Endothelial cell of umbilical vein (primary cell): ENCODE measurements at places on chromosomes 7 and 10.
A peak's percentile ranks its signal among the peaks of the same experiment; 100 is the strongest.

DNA sequence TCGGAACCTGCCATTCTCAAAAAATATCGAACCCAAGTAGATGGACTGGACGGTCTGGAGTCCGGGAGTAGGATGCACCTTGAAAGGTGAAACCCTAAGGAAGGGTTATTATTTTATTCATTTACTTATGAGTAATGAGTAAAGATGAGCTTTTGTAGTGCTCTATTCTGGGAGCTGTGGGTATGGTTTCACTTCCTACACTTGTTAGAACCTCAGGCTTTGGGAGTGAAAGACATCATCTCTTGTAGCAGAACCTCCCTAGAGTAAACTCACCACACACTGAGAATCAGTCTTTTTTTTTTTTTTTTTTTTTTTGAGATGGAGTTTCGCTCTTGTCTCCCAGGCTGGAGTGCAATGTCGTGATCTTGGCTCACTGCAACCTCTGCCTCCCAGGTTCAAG lies 389.4 kb upstream of the AUTS2 start:
- DNase-seq = no peak

DNA sequence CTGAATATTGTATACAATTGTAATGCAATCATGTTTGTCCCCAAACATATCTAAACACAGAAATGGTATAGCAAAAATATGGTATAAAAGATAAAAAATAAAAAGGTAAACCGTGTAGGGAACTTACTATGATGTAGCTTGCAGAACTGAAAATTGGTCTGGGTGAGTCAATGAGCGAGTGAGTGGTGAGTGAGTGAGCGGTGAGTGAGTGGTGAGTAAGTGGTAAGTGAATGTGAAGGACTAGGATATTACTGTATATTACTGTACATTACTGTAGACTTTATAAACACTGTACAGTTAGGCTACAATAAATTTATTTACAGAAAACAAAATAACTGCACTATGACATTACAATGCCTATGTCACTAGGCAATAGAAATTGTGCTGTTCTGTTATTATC lies 1163.2 kb upstream of the SORCS1 start:
- no peak for DNase-seq

DNA sequence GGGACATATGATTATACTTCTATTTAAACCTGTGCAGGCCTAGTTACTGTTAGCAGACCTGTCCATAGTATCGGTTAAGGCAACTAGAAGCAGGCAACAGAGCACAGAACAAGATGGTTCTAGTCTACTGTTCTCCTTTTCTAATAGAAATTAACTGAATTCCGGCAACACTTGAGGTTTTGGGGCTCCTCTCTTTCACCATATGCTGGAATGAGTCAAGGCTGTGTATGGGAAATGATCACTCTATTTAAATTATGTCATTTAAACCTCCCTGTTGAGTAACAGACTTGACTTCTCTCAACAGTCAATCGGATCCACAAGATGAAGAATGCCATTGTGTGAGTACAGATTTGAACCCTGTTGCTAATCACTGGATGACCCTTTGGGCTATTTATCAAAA lies 6.2 kb upstream of the OTUD1 start:
- DNase-seq = no peak

GRCh38 chr7:13731643-13732042 lies 257.8 kb downstream of the ETV1 start:
- no peak for DNase-seq

GRCh38 chr10:59770689-59771088 lies 17.4 kb upstream of the MRLN start:
- no peak for DNase-seq

GRCh38 chr7:79452032-79452494 lies 1.4 kb downstream of the MAGI2 start:
- DNase-seq = peak; percentile 88

DNA sequence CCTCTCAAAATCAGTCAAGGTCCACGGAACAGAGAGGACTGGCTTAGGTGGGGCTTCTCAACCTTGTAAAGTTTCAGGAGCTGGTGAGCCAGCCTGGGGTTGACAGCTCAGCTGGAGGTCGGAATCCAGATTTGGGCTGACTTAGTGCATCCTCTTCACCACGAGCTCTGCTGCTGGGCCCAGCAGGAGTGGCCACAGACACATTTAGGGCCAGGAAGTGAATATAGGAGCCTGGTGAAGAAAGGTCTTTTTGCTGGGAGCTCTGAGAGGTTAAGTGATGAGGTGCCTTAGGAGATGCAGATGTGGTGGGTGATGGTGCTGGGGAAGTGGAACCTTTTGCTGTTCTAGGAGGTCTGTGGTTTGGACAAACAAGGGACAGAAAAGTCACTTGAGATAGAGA lies 39.3 kb upstream of the MMD2 start:
- DNase-seq = no peak

DNA sequence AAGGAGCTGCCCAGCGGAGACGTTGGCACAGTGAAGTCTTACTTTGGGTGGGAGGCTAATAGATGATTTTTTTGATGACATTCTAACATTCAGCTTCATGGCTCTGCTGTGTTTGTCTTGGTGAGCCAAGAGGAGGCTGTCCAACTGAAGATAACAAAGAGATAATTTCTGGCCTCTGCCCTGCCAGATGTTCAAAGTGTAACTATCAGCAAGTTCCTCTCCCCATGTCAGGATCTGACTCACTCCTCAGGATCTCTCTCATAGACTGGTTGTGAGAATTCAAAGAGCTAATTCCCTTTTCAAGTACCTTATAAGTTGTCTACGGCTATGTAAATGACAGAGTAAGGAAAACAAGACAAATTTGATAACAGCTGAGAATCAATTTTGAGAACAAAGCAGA lies 1340.9 kb downstream of the XPNPEP1 start:
- DNase-seq = no peak

DNA sequence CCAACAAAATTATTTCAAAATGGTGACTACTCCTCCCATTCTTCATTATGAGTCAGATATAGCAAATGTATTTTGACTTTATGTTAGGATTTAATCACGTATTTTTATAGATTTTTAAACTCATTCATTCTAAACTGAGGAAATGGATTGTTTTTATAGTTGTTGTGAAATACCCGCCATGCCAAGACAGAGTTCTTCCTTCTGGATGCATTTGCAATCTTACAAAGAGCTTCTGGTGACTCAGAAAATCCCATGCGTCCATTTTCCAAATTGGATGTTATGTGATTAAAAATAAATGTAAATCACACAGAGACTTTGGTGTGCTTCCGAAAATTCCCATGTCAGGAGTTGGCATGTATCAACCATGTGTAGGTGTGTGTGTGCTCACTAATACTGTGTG lies 179.3 kb downstream of the TRIL start:
- DNase-seq = peak; percentile 85

DNA sequence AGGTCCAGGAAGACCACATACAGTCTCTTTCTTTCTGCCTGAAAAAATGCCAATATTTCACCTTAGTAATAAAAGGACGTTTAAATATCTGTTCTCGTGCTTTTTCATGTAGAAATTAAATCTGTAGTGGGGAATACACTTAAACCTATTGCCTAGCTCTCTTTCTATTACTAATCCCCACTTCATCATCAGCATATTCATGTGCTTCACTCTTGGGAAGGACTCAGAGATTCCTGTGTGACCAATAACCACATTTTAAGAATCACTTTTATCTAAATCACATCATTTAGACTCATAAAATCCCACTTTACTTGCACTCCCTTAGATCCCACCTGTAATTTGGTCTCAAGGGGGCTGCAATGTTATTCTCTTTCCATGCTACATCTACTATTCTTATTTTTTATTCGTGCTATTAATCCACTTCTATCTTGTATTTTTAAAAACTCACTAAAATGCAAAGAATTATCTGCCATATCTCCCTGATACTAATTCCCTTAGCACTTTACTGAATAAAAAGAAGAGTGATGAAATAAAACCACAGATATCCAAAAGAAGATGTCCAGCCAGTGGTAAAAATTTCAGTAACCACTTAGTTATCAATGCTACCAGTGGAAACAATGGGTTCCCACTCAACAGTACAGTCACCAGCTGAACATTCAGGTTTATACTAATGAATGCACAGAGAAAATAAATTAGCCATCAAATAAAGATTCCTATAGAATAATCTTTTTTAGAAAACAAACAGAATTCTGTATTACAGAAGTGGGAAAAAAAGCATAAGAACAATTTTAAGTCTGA lies 102.1 kb downstream of the PPP1R17 start:
- DNase-seq = no peak

DNA sequence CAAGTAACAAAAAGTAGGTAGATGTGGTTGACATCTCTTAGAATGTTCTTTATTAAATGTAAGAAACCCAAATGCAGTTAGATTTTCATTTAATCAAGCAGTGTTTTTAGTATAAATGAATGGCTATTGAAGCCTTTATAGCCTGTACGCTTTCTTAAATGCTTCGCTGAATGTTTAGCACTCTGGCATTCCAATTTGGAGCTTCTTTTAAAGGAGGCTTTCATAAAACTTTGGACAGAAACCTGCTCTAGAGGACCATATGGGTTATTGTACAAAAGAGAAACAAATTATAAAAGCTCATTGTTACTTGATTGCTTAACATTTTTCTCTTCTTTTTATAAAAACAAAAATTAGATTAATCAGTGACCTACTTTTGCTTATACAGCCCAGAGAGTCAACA lies 59.5 kb downstream of the KCND2 start:
- DNase-seq = no peak

- DNase-seq = no peak
Measured at GRCh38 chr7:98178321-98178720, 32.9 kb upstream of the BHLHA15 start.

DNA sequence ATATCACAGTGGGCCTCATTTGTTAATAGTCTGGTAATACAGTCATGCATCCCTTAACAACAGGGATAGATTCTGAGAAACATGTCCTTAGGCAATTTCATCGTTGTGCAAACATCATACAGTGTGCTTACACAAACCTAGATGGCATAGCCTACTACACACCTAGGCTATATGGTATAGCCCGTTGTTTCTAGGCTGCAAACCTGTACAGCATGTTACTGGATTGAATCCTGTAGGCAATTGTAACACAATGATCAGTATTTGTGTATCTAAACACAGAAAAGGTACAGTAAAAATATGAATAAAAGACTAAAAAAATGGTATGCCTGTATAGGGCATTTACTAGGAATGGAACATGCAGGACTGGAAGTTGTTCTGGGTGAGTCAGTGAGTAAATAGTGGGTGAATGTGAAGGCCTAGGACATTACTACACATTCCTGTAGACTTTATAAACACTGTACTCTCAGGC lies 12.0 kb upstream of the RHOBTB1 start:
- DNase-seq = peak; percentile 61

- DNase-seq = no peak
Measured at GRCh38 chr7:1700086-1700485, 30.0 kb downstream of the ELFN1 start.

DNA sequence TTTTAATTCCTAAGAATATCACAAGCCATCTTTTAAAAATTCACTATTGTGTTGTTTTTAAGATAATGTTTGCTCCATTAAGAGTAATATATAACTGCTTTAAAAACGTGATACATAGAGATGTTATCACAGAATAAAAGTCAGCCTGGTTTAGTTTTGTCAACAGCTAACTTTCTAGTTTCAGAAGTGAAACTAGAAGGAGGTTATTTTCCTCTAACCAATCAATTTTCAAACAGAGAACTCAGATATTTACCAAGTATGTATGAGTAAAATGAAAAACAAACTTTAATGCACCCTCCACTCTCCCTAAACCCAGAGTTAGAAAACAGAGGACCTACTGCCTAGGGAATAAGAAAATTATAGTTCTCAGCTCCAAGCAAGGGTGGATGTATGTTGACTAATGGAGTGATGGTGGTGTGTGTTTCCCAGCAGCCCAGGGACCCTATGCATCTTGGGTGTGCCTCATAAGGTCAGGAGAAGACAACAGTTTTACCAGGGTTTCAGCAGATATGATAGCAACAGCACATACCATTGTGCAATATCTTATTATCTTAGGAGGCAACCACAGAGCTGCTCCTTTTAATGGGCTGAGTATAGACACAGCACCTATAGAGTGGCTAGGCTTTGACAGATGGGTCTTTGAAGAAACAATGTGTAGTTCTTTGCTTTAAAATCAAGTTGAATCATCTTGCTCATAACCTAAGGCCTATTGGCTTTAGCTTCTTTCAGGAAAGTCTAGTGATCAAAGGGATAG lies 58.4 kb downstream of the PTPRZ1 start:
- DNase-seq = no peak

DNA sequence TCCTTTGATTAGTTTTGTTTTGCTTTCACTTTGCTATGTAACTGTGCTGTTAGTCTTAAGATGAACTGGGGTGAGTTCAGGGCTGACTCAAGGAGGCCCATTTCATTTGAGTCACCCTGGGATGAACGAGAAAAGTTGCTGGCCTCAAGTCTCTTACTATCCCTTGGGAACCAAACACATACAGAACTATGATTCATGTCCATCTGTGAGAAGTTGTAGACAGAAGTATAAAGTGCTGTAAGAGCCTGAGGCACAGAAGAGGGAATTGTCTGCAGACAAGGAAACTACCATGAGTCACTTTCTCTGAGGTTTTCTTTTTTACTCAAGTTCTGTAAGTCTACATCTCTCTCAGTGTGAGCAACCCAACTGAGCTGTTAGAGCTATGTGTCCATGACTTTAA lies 179.8 kb upstream of the CSTF2T start:
- DNase-seq = peak; percentile 85

DNA sequence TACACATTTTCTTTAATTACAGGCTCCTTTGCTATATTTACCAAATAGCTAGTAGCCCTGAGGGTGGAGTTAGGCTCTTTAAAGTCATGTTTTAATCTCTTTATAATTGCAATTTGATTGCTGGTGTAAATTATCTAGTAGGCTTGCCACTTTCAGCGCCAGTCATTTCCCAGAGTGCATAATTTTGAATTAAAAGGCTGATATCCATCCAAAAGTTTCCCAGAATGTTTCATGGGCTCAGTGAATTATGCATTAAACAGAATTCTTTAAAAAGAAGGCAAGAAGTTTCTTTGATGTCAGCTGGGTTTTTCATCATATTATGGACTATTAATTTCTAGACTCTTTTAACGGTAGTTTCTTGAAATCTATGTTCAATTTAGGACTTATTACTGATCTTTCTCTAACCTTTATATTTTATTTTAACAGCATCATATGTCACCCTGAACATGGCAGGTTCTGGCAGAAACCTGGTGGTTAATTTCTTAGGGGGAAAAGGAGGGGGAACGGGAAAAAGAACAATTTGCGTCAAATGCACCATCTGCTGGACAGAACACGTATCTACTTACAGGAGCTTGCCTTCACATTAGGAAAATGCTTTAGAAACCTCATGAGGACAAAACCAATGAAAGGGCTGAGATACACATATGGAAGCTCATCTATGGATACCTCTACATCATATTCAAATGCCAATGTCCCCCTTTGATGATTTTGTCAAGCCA lies 171.1 kb downstream of the GRM3 start:
- DNase-seq = peak; percentile 12

GRCh38 chr7:159032322-159032721 lies 112.3 kb downstream of the VIPR2 start:
- no peak for DNase-seq
